ELR (cell line): ENCODE measurements at places on chromosomes 3 and 15.
A peak's percentile ranks its signal among the peaks of the same experiment; 100 is the strongest.

- DNase-seq, result no peak
Measured at GRCh38 chr15:92617549-92618520, 37.7 kb downstream of the FAM174B start.

GRCh38 chr3:3776607-3777006 lies 22.6 kb upstream of the LRRN1 start:
- no peak for DNase-seq

- no peak for DNase-seq
Measured at GRCh38 chr3:107600780-107601179, 78.0 kb downstream of the BBX start.

DNA sequence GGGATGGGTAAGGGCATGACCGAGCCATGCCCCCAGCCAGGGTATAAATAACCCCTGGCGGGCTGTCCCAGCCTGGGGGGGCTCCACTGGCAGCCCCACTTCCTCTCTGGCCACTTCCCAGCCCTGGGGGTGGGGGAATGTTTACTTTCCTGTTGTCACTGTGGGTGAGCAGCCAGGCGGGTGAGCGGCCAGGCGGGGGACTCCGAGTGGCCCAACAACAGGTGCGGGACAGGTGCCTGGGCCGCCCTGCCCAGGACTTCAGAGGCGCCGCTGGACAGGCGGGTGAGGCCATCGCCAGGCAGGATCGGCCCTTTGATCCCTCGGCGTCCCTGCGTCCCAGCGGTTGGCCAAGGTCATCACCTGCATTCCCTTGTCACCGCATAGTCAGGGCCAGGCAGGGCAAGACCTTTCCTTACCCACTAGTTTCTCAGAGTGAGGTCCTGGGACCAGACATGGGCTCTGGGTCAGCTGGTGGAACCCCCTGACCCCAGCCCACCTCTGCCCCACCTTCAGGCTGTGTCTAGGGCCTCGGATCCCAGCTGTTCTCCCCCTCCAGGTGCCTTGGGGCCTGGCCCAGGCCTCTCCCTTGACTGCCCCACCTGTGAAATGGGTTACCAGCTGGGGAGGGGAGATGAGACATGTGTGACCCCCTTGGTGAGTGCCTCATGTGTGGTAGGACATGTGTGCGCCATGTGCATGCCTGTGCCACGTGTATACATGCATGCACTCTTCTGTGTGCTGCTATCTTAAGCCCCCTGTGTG lies 16.6 kb downstream of the SEMA3F start:
- DNase-seq, result no peak

GRCh38 chr3:72907731-72908620 lies 20.1 kb downstream of the GXYLT2 start:
- DNase-seq, result peak; percentile 48

DNA sequence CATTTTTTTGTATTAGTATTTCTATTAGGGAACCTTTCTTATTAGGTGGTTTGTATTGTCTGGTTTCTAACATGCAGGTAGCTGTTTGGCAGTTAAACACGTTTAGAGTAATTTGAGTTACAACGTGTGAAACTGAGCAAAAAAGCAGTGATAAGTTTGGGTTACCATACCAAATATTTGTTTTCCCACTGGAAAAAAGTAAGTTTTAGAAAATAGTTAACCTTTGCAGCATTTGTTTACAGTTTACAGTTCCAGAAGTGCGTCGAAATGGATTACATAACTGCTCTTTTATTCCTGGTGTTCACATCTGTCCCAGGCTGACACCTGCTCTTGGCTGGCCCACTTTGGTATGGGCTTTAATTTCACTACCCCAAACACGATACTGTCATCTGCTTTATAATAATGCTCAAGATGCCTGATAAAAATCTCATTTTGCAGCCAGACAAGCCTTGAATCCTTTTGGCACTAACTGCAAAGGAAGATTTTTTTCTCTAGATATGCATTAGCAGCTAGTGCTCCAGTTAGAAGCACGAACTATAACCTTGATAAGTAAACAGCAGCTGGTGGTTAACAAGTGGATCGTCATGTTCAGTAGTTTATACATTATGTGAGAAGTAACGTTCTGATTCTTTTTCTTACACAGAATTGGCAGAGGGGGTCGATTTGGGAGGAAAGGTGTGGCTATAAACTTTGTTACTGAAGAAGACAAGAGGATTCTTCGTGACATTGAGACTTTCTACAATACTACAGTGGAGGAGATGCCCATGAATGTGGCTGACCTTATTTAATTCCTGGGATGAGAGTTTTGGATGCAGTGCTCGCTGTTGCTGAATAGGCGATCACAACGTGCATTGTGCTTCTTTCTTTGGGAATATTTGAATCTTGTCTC lies 5.3 kb downstream of the EIF4A2 start:
- peak; percentile 38 for DNase-seq

GRCh38 chr3:133548090-133548489 lies 25.4 kb upstream of the CDV3 start:
- no peak for DNase-seq

DNA sequence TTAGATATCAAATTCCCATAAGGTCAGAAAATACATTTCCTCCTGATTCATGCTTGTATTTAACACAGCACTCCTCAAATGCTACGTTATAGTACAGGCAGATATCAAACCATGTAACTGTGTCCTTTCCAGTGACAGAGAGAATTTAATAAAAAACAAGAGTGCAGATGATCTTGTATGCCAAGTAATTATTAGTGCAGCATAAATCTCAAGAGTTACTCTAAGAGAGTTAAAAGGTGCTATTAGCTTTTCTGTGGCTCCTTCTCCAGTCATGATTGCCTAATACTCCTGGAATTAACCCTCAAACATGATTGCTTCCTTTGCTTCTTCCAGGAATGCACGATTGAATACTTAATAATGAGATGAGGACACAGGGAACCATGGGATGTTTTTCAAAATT lies 413.0 kb upstream of the DPH6 start:
- no peak for DNase-seq

GRCh38 chr15:51681303-51681963 lies at the start of gene SCG3:
TSS of gene SCG3 (plus strand) at chr15:51681503. CDS start at chr15:51681756, 253 bp downstream.
- DNase-seq, result peak; percentile 32

DNA sequence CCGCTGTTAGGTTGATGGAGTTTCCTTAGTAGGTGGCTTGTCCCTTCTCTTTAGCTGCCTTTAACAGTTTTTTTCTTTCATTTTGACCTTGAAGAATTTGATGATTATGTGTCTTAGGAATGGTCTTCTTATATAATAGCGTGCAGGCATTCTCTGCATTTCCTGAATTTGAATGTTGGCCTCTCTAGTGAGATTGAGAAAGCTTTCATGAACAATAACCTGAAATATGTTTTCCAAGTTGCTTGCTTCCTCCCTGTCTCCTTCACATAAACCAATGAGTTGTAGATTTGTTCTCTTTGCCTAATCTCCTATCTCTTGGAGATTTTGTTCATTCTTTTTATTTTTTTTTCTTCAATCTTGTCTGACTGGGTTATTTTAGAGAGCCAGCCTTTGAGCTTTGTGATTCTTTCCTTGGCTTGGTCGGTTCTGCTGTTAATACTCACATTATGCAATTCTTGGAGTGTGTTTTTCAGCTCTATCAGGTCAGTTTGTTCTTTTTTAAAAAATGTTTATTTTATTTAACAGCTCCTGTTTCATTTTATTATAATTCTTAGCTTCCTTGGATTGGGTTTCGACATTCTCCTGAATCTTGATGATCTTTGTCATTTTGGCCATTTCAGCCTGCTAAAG lies 627.9 kb downstream of the SI start:
- peak; percentile 63 for DNase-seq

GRCh38 chr15:69749797-69750196 lies 297.2 kb downstream of the RPLP1 start:
- DNase-seq, result peak; percentile 24

DNA sequence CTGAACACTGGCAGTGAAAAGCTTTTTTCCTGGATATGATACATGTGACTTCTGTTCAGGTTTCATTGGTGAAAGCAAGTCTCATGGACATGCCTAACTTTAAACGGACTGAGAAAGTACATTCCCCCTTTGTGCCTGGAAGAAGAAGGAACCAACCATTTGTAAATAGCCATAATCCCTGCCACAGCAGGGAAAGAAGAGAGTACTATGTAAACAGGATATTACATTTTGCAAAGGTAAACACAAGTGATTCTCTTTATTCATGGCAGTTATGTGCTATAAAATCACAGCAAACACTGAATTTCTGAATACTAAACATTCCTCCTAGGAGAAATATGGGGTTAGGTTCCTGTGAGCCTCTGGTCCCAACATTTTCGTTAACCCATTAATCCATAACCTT lies 46.8 kb downstream of the PRICKLE2 start:
- no peak for DNase-seq

- no peak for DNase-seq
Measured at GRCh38 chr15:50064673-50065072, 54.4 kb downstream of the ATP8B4 start.

GRCh38 chr15:92383519-92384324 lies 10.0 kb upstream of the ST8SIA2 start:
- peak; percentile 4 for DNase-seq

GRCh38 chr3:4406746-4407568 lies 60.1 kb downstream of the SUMF1 start:
- no peak for DNase-seq

GRCh38 chr3:47022641-47023071 lies 43.2 kb downstream of the NBEAL2 start:
- no peak for DNase-seq

- no peak for DNase-seq
Measured at GRCh38 chr3:177375316-177375715, 178.0 kb upstream of the TBL1XR1 start.

- no peak for DNase-seq
Measured at GRCh38 chr3:129519449-129519848, 9.0 kb upstream of the RHO start.

GRCh38 chr3:34777386-34777785 lies 861.9 kb upstream of the ARPP21 start:
- no peak for DNase-seq
